ENCODE measurements at places on chromosomes 2 and 18. TPM values are rescaled to one million over a fixed set of nuclear protein-coding genes. Genes with fewer than 3 reads are reported as not detected.

The HOXD3 gene
- polyA plus RNA-seq = 10.1 TPM

The CFAP53 gene
- polyA plus RNA-seq = 1.2 TPM

The DSG2 gene
- polyA plus RNA-seq = 17.8 TPM

The RAB31 gene
- 44.3 TPM for polyA plus RNA-seq

The FER1L5 gene
- 0.23 TPM for polyA plus RNA-seq

The RAD51AP2 gene
- 0.02 TPM for polyA plus RNA-seq

The ALS2 gene
- polyA plus RNA-seq = 6.1 TPM

The SERPINB4 gene
- polyA plus RNA-seq = 0.10 TPM

The ADAM23 gene
- 0.98 TPM for polyA plus RNA-seq

The YES1 gene
- 18.2 TPM for polyA plus RNA-seq

The UNC80 gene
- 0.17 TPM for polyA plus RNA-seq

The CRYGD gene
- polyA plus RNA-seq = 2.3 TPM

The PIAS2 gene
- 5.1 TPM for polyA plus RNA-seq

The VSNL1 gene
- polyA plus RNA-seq = 0.41 TPM

The LAMA1 gene
- polyA plus RNA-seq = 10.8 TPM

The HOXD11 gene
- polyA plus RNA-seq = 0.48 TPM

The UGT1A6 gene
- not detected for polyA plus RNA-seq

The CKAP2L gene
- polyA plus RNA-seq = 1.3 TPM

The HDHD2 gene
- 48.4 TPM for polyA plus RNA-seq

The CD8B gene
- polyA plus RNA-seq = 0.47 TPM

The PTPRM gene
- polyA plus RNA-seq = 82.0 TPM

The SULT1C3 gene
- polyA plus RNA-seq = not detected

The KLF11 gene
- polyA plus RNA-seq = 41.8 TPM

The SLC11A1 gene
- polyA plus RNA-seq = 0.83 TPM

The RMC1 gene
- 29.5 TPM for polyA plus RNA-seq

The DYNAP gene
- polyA plus RNA-seq = not detected

The PPP4R1 gene
- polyA plus RNA-seq = 62.7 TPM

The SP140 gene
- polyA plus RNA-seq = 2.0 TPM

The CRYBA2 gene
- polyA plus RNA-seq = not detected

The NTSR2 gene
- polyA plus RNA-seq = 0.53 TPM

The TTR gene
- not detected for polyA plus RNA-seq

The ABCB11 gene
- polyA plus RNA-seq = 0.18 TPM

The SCYGR1 gene
- polyA plus RNA-seq = not detected

The DQX1 gene
- 0.06 TPM for polyA plus RNA-seq

The C2orf74 gene
- polyA plus RNA-seq = 22.1 TPM

The AMER3 gene
- not detected for polyA plus RNA-seq

The ANKZF1 gene
- 33.1 TPM for polyA plus RNA-seq

The REG3A gene
- not detected for polyA plus RNA-seq

The CCDC121 gene
- 6.1 TPM for polyA plus RNA-seq

The RAB6C gene
- not detected for polyA plus RNA-seq

The FOXD4L1 gene
- not detected for polyA plus RNA-seq

The FBXO41 gene
- 2.4 TPM for polyA plus RNA-seq

The FLACC1 gene
- 0.30 TPM for polyA plus RNA-seq

The LAMA3 gene
- 2.9 TPM for polyA plus RNA-seq

The C2orf72 gene
- 0.13 TPM for polyA plus RNA-seq

The TTLL4 gene
- polyA plus RNA-seq = 17.2 TPM

The MOCOS gene
- polyA plus RNA-seq = 7.7 TPM
